NAMALWA (cell line): ENCODE measurements at places on chromosomes 7 and 10.

DNA sequence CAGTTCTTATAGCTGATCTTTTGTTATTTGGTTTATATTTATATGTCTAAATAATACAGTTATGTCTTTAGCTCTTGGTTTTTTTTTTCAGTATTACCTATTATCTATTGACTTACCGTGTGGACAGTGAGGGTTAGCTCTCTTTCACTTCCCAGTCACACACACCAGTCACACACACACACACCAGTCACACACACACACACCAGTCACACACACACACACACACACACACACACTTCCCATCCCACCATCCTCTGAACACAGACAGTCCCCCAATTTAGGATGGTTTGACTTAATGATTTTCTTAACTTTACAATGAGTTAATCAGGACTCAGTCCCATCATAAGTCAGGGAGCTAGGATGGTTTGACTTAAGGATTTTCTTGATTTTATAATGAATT is 18.9 kb upstream of the AGFG2 start:
- no peak for DNase-seq

DNA sequence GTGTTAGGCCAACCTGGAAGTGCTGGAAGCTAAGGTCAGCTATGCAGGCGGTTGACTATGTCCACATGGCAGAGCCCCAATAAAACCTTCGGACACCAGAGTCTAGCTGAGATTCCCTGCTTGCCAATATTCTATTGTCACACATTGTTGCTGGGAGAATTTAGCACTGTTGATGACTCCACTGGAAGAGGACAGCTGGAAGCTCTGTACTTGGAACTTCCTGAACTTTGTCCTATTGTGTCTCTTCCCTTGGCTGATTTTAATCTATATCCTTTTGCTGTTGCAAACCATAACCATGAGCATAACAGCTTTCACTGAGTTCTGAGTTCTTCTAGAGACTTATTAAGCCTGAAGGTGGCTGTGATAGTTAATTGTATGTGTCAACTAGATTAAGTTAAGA is 12.0 kb downstream of the XRCC2 start:
- no peak for DNase-seq

GRCh38 chr10:34627741-34628140 is 187.4 kb downstream of the PARD3 start:
- no peak for DNase-seq

GRCh38 chr10:120607710-120608703 is 151.0 kb downstream of the PLPP4 start:
- peak; percentile 58 for DNase-seq

DNA sequence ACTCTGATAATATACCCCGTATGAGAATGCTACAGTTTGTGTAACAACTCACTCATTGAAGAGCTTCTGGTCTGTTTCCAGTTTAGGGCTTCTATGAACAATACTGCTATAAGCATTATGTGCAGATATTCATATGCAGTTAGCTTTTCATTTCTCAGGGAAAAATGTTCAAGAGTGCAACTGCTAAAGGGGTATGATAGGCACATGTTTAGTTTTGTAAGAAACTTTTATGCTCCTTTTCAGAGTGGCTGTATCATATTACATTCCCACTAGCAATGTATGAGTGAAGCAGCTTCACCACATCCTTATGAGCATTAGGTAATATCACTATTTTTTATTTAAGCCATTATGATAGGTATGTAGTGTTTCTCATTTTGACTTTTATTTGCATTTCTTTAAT is 182.6 kb upstream of the CXCL12 start:
- DNase-seq = no peak
